ENCODE measurements at places on chromosomes 7 and 10.

DNA sequence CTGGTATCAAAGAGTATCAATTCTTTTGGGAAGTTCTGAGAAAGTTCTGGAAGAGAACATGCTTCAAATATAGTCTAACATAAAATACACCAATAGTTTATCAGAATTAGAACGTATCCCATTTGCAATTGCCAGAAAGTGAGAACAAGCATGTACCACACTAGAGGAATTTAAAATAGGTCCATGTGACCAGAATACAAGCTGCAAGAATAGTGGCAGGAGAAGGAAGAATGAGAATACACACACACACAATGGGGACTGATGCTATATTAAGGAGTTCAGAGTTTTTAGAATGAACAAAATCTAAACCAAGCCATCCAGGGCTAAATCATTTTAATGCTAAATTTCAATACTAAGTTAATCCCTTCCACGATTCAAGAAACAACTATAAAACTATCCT is 99.1 kb upstream of the TMEM168 start:
- no peak for DNase-seq

- no peak for DNase-seq
Observed at GRCh38 chr10:5774987-5775620, 38.1 kb downstream of the GDI2 start.

- no peak for DNase-seq
Observed at GRCh38 chr10:65805993-65806392, 1119.8 kb upstream of the LRRTM3 start.

- DNase-seq, result peak; percentile 34
Observed at GRCh38 chr10:110357252-110357780, 52.6 kb upstream of the SMNDC1 start.

GRCh38 chr10:63798599-63799498 is 277.6 kb downstream of the REEP3 start:
- DNase-seq, result no peak
